ENCODE measurements at places on chromosomes 5 and 9.

- no peak for DNase-seq
Observed at GRCh38 chr5:120509053-120509452, 45.0 kb downstream of the PRR16 start.

DNA sequence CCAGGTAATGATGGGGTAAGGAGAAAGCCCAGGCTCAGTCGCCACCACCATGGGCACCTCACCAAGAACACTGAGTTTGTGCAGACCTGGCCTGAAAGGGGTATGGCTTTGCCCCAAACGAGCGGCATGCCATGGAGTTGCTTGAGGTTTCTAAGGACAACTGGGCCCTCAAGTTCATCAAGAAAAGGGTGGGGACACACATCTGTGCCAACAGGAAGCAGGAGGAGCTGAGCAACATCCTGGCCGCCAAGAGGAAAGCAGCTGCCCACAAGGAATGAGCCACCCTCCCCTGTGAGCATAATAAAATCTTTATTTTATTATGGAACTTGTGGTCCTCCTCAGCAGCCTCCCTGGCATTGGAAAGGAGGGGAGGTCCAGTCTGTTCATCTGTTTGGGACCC lies 23.8 kb downstream of the CD14 start:
- DNase-seq: peak; percentile 72

- no peak for DNase-seq
Observed at GRCh38 chr9:93574900-93575795, 1.2 kb upstream of the PHF2 start.

DNA sequence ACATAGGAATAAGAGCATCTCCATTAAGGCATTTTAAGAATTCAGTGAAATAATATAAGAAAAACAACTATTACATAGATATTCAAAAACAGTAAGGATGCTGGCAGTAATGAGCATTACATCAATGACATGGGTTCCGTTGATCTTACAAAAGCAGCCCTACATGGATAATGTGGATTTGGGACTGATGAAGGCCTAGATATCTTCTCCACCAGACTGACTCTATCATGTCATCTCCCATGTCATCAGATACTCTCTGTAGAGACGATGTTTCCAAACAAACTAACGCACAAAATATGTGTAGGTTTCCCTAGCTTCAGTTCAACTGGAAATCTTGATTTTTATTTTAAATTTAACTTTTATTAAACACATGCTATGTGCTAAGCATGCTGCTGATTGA lies 3.6 kb downstream of the LURAP1L start:
- DNase-seq: no peak

GRCh38 chr9:78006734-78007133 lies 24.9 kb downstream of the GNAQ start:
- no peak for DNase-seq

DNA sequence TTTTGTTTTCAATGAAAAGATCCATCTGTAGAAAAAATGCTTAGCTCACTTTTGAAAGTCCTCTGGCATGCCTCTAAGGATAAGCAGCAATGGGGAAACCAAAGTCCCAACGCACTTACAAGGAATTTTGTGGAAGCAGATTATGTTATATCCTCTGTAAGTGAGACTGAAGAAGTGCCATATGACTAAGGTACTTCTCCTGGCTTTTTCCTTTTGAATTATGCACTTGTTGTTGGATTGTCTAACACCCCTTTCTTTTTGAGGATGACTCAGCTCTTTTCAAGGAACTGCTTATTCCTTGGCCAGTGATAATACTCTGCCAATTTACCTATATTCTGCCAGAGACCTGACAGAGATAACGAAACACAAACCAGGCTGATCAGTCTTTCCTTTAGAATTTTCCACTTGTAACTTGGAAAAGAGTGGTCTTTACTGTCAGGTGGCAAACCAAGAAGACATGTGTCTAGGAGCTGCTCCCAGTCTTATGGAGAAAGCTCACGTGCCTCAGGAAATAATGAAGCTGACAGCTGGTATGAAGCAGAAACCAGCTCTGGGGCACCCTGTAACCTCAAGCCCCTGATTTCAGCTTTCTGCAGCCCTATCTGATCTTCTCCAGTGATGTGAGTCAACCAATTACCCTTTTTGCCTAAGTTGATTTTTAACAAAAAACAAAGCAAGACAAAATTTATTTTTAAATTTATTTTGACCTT lies 290.8 kb upstream of the FBXL7 start:
- DNase-seq: no peak

DNA sequence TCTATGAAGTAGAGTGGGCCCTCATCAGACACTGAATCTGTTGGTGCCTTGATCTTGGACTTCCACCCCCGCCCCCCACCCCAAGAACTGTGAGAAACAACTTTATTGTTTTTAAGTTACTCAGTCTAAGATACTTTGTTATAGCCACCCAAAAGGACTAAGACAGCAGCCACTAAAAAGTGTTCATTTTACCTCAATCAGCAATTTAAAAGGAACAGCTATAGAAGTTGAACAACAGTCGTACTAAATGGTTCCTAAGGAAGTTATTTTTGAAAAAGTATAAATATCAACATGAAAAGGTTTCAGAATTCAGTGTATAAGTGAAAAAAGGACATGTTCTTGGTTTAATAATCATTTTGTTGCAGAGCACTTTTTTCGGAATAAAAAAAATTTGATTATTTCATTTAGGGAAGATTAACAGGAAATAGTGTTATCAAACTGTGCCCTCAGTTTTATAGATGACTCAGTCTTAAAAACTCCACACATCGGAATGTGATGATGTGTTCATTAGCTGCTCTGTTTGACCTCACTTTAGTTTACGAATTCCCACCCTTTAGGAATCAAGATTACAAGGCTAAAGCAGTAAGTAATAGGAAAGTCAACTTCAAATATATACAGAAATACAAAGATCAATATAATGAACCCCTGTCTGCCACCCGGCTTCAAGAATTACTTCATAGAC lies 71.2 kb downstream of the MTAP start:
- no peak for DNase-seq

GRCh38 chr9:38331141-38331540 lies 61.4 kb upstream of the ALDH1B1 start:
- DNase-seq: no peak

DNA sequence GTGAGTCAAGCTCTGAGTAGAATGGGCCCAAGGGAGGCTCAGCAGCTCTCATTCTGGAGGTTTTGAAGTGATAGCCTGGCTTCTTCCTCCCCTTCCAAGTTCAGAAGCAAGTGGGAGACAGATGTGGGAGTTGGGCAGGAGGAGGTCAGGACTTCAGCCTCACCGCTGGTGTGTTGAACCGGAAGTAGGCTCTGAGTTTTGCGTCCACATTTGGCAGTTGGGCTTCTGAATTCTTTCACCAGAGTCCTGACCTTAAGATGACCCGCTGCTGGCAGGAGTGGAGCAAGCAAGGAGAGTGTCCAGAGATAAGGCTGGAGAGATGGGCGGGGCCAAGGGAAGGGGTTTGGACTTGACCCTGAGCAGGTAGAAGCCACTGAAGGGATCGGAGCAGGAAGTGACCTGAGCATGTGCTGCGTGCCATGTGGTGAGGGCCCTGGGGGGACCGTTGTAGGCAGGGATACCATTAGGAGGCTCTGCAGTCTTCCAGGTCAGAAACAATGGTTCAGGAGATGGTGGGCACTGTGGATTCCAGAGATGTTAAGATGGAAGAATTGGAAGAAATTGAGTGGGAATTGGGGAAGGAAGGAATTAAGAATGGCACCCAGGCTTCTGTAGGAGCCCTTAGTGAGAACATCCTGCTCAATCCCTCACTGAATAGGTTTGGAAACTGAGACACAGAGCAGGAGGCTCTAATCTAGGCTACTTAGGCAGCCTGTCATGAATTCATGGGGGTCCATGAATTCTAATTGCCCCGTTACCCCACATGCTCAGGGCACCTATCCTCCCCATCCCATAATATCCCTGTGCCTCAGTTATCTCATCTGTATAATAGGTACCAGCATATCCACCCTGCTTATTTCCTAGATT lies 25.9 kb downstream of the GALNT12 start:
- DNase-seq: no peak

GRCh38 chr5:177094224-177095087 lies 7.7 kb downstream of the FGFR4 start:
- peak; percentile 24 for DNase-seq

DNA sequence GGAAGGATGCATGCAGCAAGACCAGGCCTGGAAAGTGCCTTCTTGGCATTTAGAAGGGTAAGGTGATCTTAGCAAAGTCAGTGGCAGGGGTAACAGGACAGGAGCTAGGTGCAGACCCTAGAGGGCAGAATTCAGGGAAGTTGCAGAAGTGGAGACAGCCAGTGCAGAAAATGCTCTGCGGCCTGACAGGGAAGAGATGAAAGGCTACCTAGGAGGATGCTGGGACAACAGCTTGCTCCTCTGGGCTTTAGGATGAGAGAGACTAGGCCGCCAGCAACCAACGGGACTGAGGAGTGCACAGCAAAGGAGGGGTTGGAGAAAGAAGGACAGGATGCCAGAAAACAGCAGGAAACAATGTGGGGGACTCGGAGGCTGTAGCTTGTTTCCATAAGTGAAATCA lies 219.9 kb downstream of the FSTL4 start:
- no peak for DNase-seq

- no peak for DNase-seq
Observed at GRCh38 chr5:124701873-124702425, 44.5 kb downstream of the ZNF608 start.

- DNase-seq: peak; percentile 53
Observed at GRCh38 chr9:34500623-34501267, 22.0 kb downstream of the ENHO start.

- peak; percentile 17 for DNase-seq
Observed at GRCh38 chr5:7391814-7392692, 3.9 kb upstream of the ADCY2 start.

- DNase-seq: no peak
Observed at GRCh38 chr9:81605170-81605670, 84.1 kb downstream of the TLE1 start.

DNA sequence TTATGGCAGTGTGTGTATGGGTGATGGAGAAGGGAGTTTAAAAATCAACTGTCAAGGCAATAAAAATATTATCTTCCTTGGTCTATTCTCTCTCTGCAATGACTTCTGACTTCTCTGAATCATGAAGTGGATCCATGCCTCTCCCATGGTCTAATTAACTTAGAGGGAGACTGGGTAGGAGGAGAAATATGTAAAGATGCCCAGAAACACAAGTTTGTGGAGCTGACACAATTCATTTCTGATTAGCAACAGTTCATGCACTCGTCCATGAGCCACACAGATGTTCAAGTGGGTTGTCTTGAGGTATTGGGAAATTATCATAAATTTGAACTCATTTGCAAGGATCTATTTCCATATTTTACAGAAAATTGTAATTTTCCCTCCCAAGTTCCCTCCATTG lies 38.1 kb downstream of the INSYN2B start:
- no peak for DNase-seq

- no peak for DNase-seq
Observed at GRCh38 chr5:2270467-2270866, 387.7 kb upstream of the IRX4 start.

DNA sequence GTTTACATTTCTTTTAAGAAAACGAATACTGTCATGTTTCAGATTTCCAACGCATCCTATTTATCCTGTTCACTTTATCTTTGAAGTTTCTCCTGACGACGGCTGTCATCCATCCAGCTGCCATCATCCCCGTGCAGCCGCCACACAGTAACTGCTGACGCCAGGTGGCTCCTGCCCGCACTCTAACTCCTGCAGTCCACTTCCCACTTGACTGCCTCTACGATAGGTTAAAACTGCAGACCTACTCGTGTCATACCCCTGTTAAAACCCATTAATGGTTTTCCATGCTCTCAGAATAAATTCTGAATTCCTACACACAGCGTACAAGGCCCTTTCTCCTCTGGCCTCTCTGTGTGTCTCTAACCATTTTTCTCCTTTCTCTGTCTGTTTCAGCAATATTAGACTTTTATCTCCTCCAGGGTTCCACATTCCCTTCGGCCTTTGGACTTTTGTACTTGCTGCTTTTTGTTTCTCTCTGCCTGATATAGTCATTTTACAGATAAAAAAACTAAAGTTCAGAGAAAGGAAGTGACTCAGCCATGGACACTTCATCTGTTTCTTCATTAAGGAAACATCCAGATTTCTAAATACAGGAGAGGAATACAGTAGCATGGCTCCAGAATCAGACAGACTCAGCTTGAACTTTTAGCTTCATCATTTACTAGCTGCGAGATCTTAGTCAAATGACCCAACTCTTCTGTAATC lies 84.9 kb downstream of the ADAMTS12 start:
- peak; percentile 59 for DNase-seq

DNA sequence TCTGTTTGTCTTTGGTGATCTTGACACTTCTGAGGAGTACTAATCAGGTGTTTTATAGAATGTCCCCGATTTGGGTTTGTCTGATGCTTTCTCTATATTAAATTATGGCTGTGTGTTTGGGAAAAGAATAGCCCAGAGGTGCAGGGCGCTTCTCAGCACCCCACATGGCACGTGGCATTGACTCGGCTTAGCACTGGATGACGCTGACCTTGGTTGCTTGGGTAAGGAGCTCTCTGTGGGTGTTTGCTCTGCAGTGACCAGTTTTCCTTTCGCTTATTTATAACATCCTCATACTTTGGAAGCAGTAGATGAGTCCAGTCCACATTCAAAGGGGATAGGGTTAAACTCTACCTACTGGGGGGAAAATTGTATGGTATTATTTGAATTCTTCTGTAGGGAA lies 12.5 kb upstream of the FAM120AOS start:
- no peak for DNase-seq

- DNase-seq: no peak
Observed at GRCh38 chr5:37226377-37226776, 22.8 kb downstream of the CPLANE1 start.

DNA sequence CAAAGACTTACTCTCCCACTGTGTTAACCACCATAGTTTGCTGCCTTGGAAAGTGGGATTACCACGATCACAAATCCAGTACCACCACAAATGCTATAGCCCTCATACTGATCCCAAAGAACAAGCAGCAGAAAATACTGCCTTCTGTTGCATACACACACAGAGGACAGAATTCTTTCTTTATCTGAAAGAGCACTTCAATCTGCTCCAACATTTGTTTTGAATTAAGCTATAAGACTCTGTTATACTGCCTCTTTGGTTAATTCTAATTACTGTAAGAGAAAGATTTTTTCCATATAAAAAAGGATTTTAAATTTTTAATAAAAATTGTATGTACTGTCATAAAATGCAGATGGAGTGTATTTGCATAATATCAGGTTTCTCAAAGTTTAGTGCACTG lies 69.8 kb downstream of the YIPF5 start:
- DNase-seq: no peak

- peak; percentile 66 for DNase-seq
Observed at GRCh38 chr5:115544043-115544435, 536 bp downstream of the FEM1C start.

GRCh38 chr5:146796911-146797310 lies 81.6 kb downstream of the PPP2R2B start:
- no peak for DNase-seq

GRCh38 chr5:178266581-178266980 lies 34.0 kb upstream of the PHYKPL start:
- no peak for DNase-seq

GRCh38 chr5:82749461-82749820 lies 327.8 kb downstream of the TMEM167A start:
- peak; percentile 40 for DNase-seq

- DNase-seq: no peak
Observed at GRCh38 chr9:115650768-115651167, 502.8 kb upstream of the PAPPA start.

GRCh38 chr5:179245031-179245430 lies 100.2 kb downstream of the ADAMTS2 start:
- DNase-seq: no peak

GRCh38 chr9:90870621-90871326 lies 69.2 kb downstream of the SYK start:
- peak; percentile 49 for DNase-seq

GRCh38 chr9:134617836-134618162 lies 23.8 kb upstream of the COL5A1 start:
- no peak for DNase-seq

GRCh38 chr5:41708604-41708940 lies 161.7 kb downstream of the OXCT1 start:
- DNase-seq: no peak

- no peak for DNase-seq
Observed at GRCh38 chr5:11557063-11557462, 347.2 kb downstream of the CTNND2 start.

Data from kidney capillary endothelial cell (primary cell).